ENCODE measurements at places on chromosomes 11 and 22.

GRCh38 chr22:34878171-34878570 is 187.8 kb upstream of the ISX start:
- no peak for DNase-seq

- no peak for DNase-seq
Observed at GRCh38 chr11:106218106-106218505, 140.6 kb downstream of the AASDHPPT start.

GRCh38 chr22:24175160-24175808 is 6.0 kb upstream of the SUSD2 start:
- DNase-seq = peak; percentile 63

GRCh38 chr22:26673486-26673885 is 16.1 kb downstream of the MIAT start:
- DNase-seq = no peak

DNA sequence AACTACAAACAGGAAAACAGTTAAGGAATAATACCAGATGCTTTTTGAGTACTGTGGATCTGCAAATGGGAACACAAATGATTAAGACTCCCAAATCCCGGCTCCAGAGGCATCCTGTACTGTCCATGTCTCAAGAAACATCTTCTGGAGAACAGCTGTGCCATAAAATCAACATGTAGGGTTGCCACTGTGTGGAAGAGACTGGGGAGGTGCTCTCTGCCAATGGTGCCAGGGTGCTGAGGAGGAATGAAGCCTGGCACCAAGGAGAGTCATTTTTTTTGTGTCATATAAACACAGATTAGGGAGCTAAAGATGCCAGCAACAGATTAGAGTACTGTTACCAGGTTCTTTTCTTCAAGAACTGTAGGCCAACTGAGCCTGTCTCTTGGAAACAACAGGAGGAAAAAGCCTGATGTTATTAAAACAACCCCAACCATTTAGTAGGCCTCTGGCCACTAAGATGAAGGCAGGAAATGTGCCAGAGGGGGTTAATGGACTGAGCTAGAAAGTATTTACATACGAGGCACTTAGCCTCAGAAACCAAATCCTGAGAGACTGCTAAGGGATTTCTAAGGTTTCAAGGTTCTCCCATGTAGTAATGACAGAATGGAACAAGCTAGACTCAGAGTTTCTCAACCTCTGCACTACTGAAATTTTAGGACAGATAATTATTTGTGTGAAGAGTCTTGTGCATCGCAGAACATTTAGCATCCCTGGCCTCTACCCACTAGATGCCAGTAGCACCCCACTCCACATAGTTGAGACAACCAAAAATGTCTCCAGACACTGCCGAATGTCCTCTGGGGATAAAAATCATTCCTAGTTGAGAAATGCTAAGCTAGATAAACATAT is 54.6 kb upstream of the CHRM4 start:
- DNase-seq = no peak

DNA sequence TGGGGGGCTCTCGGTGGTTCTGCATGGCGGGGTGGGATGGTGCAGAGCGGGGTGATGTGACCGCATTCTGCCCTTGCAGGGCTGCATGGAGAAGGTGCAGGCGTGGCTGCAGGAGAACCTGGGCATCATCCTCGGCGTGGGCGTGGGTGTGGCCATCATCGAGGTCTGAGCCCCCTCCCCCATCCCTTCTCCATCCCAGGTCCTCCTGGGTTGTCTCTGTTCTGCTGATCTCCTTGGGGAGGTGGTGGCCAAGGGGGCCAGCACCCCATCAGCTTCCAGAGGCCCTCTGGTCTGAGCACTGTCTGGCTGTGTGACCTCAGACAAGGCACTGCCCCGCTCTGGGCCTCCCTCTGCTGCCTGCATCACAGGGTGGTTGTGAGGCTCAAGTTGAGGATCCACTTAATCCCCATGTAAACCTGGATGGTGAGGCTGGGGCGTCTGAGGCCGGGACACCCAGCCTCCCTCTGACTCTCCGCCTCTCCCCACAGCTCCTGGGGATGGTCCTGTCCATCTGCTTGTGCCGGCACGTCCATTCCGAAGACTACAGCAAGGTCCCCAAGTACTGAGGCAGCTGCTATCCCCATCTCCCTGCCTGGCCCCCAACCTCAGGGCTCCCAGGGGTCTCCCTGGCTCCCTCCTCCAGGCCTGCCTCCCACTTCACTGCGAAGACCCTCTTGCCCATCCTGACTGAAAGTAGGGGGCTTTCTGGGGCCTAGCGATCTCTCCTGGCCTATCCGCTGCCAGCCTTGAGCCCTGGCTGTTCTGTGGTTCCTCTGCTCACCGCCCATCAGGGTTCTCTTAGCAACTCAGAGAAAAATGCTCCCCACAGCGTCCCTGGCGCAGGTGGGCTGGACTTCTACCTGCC is 53.3 kb downstream of the CD82 start:
- no peak for DNase-seq

DNA sequence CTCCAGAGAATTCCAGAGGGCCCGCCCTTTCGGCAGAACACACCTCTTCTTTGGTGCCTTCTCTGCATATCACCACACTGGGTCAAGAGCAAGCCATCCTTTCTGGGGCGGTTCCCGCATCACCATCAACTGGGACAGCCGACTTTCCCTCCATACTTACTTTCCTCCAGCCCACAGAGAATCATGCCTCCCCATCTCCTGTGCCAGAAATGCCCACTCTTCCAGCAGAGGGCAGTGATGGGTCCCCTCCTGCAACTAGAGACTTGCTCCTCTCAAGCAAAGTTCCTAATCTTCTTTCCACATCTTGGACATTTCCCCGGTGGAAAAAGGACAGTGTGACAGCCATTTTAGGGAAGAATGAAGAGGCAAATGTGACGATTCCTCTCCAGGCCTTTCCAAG is 157.7 kb downstream of the C11orf91 start:
- DNase-seq = no peak

DNA sequence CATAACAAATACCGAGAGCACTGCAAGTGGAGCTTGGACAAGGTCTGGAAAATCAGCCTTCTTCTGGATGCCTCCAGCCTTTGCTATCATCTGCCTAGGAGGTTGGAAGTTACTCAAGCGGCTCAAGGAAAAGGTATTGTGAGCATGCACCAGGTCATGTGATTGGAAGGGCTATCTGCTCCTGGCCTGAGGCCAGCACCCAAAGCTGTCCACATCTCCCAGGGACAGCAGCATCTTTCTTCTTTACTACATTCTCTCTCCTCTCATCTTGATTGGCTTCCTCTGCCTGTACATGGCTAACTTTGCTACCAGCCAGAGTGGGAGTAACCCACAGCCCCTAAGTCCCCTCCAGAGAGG is 44.2 kb upstream of the AMPD3 start:
- no peak for DNase-seq

- no peak for DNase-seq
Observed at GRCh38 chr11:41334007-41334933, 125.2 kb downstream of the LRRC4C start.
